ENCODE measurements at places on chromosomes 1 and 21. TPM values are rescaled to one million over a fixed set of nuclear protein-coding genes. Genes with fewer than 3 reads are reported as not detected.

KRTAP19-6 gene
- not detected for total RNA-seq

FRRS1 gene
- 21.1 TPM for total RNA-seq

CYP4A11 gene
- 4.6 TPM for total RNA-seq

SORT1 gene
- 69.8 TPM for total RNA-seq

NMNAT2 gene
- total RNA-seq, result 1.6 TPM

OR2AK2 gene
- total RNA-seq, result 0.44 TPM

- H3K36me3 ChIP-seq, result no peaks in the 10 kb centered on the region
- H3K27me3 ChIP-seq, result no peaks in the 10 kb centered on the region
- DNase-seq, result no peak
- no peak overlapping the region for H3K4me3 ChIP-seq
- no peak overlapping the region for H3K27ac ChIP-seq
These were observed 31.6 kb downstream of the PARP1 start for GRCh38 chr1:226376300-226376699.

GRCh38 chr1:89682611-89683010 is 49.7 kb downstream of the LRRC8C start:
- no peaks in the 10 kb centered on the region for H3K27me3 ChIP-seq
- H3K4me1 ChIP-seq, result no peaks in the 10 kb centered on the region
- H3K4me3 ChIP-seq, result no peak overlapping the region
- H3K36me3 ChIP-seq, result no peaks in the 10 kb centered on the region

GRCh38 chr1:48875552-48876329 is 99.0 kb upstream of the BEND5 start:
- peaks cover 4% of the 10 kb centered on the region for H3K4me1 ChIP-seq
- H3K4me3 ChIP-seq, result no peak overlapping the region
- no peak for DNase-seq
- H3K36me3 ChIP-seq, result no peaks in the 10 kb centered on the region
- no peak overlapping the region for H3K27ac ChIP-seq

- no peaks in the 10 kb centered on the region for H3K36me3 ChIP-seq
- H3K4me3 ChIP-seq, result no peak overlapping the region
- no peaks in the 10 kb centered on the region for H3K4me1 ChIP-seq
- H3K27me3 ChIP-seq, result no peaks in the 10 kb centered on the region
These were observed 87.1 kb downstream of the CD58 start for GRCh38 chr1:116483481-116484309.

GRCh38 chr1:173570370-173571007 is 32.4 kb downstream of the SLC9C2 start:
- H3K4me3 ChIP-seq, result no peak overlapping the region
- DNase-seq, result no peak
- no peak overlapping the region for H3K27ac ChIP-seq
- no peaks in the 10 kb centered on the region for H3K4me1 ChIP-seq

DNA sequence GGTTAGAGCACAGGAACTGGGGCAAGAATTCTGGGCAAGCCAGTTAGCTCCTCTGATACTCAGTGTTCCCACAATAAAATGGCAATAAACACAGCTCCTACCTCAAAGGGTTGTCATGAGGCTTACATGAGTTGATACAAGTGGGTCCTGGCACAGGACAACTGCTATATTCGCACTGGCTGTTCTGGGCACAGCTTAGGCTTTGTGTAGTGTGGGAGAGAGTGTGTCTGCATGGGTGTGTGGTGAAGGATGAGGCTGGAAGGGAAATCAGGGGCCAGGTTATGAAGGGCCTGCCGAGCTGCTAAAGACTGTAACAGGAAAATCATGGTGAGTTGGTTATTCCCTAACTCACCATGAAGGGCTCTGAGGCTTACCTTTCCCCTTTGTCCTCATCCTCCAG is 18.7 kb downstream of the ETV3 start:
- no peak overlapping the region for H3K4me3 ChIP-seq
- H3K27me3 ChIP-seq, result no peaks in the 10 kb centered on the region
- DNase-seq, result no peak
- H3K36me3 ChIP-seq, result peaks cover 7% of the 10 kb centered on the region
- H3K4me1 ChIP-seq, result no peaks in the 10 kb centered on the region
- H3K27ac ChIP-seq, result no peak overlapping the region

- no peaks in the 10 kb centered on the region for H3K4me1 ChIP-seq
- H3K27me3 ChIP-seq, result no peaks in the 10 kb centered on the region
- DNase-seq, result no peak
- H3K36me3 ChIP-seq, result no peaks in the 10 kb centered on the region
These were observed 13.3 kb downstream of the C1orf162 start for GRCh38 chr1:111487133-111487532.

DNA sequence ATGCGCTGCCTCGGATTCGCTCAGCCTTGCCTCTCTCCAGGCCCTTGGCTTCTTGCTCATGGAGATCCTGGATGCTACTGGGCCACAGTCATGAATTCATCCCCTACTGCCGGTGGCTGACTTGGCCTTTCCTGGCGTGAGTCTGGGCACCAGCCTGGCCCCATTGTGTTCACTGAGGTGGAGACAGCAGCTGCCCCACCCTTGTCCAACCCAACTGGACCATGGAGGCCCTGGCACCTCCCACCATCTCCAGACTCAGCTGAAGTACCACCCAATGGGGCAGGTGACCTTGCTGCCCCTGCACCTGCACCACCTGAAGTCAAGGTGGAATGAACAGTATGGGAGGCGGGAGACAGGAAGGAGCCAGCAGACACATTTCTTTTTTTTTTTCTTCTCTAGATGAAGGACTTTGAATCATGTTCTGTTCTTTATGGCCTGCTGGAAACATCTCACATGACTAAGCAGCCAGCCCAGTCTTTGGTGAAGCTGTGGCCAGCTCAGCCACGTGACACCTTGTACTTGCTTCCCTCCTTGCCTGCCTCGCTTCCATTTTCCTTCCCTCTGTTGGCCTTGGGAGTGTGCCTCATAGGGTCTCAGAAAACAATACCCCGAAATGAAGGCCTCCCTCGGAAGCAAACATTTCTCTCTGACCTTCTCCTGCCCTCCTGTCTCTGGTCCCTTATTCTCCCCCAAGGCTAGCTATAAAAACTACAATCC is 3.8 kb upstream of the SLC30A2 start:
- no peaks in the 10 kb centered on the region for H3K27me3 ChIP-seq
- peaks cover 13% of the 10 kb centered on the region for H3K4me1 ChIP-seq
- H3K4me3 ChIP-seq, result no peak overlapping the region

- H3K27ac ChIP-seq, result no peak overlapping the region
- H3K4me3 ChIP-seq, result peak overlapping the region; percentile 22
These were observed 4.9 kb upstream of the PROX1 start for GRCh38 chr1:213982672-213983492.

GRCh38 chr1:42176902-42177519 is 12.5 kb upstream of the GUCA2A start:
- no peaks in the 10 kb centered on the region for H3K27me3 ChIP-seq
- no peaks in the 10 kb centered on the region for H3K36me3 ChIP-seq
- no peak overlapping the region for H3K27ac ChIP-seq
- no peak for DNase-seq

GRCh38 chr1:44526295-44527073 is 121.4 kb downstream of the RNF220 start:
- no peak overlapping the region for H3K27ac ChIP-seq
- no peaks in the 10 kb centered on the region for H3K36me3 ChIP-seq
- no peak for DNase-seq

- peak; percentile 6 for DNase-seq
- no peaks in the 10 kb centered on the region for H3K36me3 ChIP-seq
- no peaks in the 10 kb centered on the region for H3K4me1 ChIP-seq
- no peaks in the 10 kb centered on the region for H3K27me3 ChIP-seq
- H3K27ac ChIP-seq, result no peak overlapping the region
- no peak overlapping the region for H3K4me3 ChIP-seq
These were observed 261.2 kb downstream of the PTPRU start for GRCh38 chr1:29497395-29498125.

- H3K4me1 ChIP-seq, result no peaks in the 10 kb centered on the region
- H3K36me3 ChIP-seq, result no peaks in the 10 kb centered on the region
- H3K27me3 ChIP-seq, result no peaks in the 10 kb centered on the region
- no peak for DNase-seq
- H3K27ac ChIP-seq, result no peak overlapping the region
- no peak overlapping the region for H3K4me3 ChIP-seq
These were observed 120.9 kb upstream of the IPO9 start for GRCh38 chr1:201708085-201708512.

DNA sequence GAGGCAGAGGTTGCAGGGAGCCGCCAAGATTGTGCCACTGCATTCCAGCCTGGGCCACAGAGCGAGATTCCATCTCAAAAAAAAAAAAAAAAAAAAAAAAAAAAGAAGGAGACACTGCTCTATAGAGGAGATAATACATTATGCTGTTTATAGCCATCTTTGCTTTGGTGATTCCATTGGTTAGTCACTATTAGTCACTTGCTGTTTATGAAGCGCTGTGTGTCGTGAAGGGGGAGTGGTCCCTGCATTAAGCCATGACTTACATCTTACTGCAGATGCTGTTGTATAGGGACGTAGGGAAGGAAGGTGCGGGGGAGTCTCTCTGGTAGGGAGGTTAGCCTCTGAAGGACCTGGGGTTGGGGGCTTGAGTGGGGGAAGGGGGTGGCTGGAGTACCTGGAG is 48.3 kb downstream of the HUNK start:
- no peak overlapping the region for H3K4me3 ChIP-seq
- no peaks in the 10 kb centered on the region for H3K27me3 ChIP-seq
- no peaks in the 10 kb centered on the region for H3K4me1 ChIP-seq
- no peak for DNase-seq
- H3K27ac ChIP-seq, result no peak overlapping the region

- no peak overlapping the region for H3K4me3 ChIP-seq
- no peaks in the 10 kb centered on the region for H3K4me1 ChIP-seq
- H3K36me3 ChIP-seq, result no peaks in the 10 kb centered on the region
These were observed 65.0 kb downstream of the WDR64 start for GRCh38 chr1:241716915-241717656.

GRCh38 chr1:36769886-36770830 is 264.2 kb downstream of the GRIK3 start:
- no peaks in the 10 kb centered on the region for H3K36me3 ChIP-seq
- H3K4me3 ChIP-seq, result no peak overlapping the region
- no peaks in the 10 kb centered on the region for H3K4me1 ChIP-seq
- H3K27ac ChIP-seq, result no peak overlapping the region
- peaks cover 35% of the 10 kb centered on the region for H3K27me3 ChIP-seq

DNA sequence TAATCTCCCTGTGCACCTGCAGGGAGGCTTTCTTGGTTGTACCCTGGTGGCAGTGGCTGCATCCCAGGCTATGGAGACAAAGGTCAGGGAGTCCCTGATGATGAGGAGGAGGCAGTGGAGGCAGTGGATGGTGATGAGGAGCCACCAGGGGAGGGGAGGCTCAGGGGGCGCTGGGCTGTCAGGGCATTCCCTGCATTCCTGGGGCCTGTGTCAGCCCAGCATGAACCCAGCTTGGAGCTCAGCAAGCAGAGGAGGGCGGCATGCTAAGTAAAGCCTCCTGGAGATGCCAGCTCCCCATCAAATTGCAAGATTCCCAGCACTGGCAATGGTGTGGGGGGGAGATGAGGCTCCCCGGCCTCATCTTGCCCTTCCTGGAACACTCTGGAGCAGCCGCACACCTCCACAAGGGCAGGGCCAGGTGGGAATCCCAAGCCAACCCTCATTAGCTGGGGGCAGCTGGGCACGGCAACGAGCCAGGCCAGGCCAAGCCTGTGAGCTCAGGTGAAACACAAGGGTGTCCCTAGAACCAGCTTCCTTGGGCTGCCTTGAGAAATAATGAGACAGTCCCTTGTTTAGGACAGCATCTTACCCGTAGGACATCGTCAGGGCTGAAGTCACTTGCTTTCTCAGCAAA is 469.5 kb downstream of the MATN1 start:
- H3K36me3 ChIP-seq, result no peaks in the 10 kb centered on the region
- H3K27ac ChIP-seq, result no peak overlapping the region
- H3K4me1 ChIP-seq, result no peaks in the 10 kb centered on the region
- no peak for DNase-seq
- H3K4me3 ChIP-seq, result no peak overlapping the region

GRCh38 chr1:204760757-204761156 is 75.2 kb upstream of the LRRN2 start:
- no peaks in the 10 kb centered on the region for H3K4me1 ChIP-seq
- H3K27ac ChIP-seq, result no peak overlapping the region
- DNase-seq, result no peak

DNA sequence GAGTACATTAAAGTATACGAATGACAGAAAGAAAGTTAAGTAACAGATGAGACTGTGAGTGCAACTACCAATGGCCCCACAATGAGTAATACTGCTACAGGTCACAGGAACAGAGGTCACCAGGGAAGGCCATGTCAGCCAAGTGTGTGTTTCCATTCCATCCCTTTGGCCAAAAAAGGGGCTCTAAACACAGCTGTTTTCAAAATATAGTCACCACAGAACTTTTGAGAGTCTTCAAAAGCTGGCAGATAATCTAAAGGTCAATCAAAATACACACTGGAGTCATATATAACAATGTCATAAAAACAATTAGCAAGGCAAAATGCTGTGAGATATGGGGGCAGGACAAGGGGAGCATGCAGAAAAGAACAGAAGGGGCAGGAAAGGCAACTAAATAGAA is 10.2 kb downstream of the USP24 start:
- H3K4me3 ChIP-seq, result no peak overlapping the region
- H3K27ac ChIP-seq, result no peak overlapping the region
- no peaks in the 10 kb centered on the region for H3K4me1 ChIP-seq
- no peaks in the 10 kb centered on the region for H3K27me3 ChIP-seq

DNA sequence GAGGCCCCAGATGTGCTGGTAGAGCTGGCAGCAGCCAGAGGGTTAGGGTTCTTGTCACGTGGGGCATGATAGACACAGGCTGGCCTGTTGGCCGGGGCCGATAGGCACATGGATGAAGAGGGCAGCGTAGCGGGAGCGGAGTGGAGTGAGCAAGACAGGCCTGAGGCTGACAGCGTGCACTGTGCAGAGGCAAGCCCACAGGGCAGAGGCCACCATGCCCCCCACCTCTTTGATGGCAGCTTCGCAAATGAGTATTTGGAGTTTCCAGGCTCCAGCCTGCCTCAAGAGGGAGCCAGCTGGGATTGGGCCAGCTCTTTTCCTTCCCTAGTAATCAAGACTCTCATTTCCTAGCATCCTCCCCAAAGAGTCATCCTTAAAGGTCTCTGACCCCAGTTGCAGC is 43.5 kb downstream of the TMCC2 start:
- no peaks in the 10 kb centered on the region for H3K27me3 ChIP-seq
- no peak for DNase-seq
- no peak overlapping the region for H3K4me3 ChIP-seq

- no peaks in the 10 kb centered on the region for H3K4me1 ChIP-seq
- no peak overlapping the region for H3K4me3 ChIP-seq
- H3K27me3 ChIP-seq, result no peaks in the 10 kb centered on the region
- no peak for DNase-seq
- no peaks in the 10 kb centered on the region for H3K36me3 ChIP-seq
These were observed 356.3 kb upstream of the DPYD start for GRCh38 chr1:98277118-98277517.

DNA sequence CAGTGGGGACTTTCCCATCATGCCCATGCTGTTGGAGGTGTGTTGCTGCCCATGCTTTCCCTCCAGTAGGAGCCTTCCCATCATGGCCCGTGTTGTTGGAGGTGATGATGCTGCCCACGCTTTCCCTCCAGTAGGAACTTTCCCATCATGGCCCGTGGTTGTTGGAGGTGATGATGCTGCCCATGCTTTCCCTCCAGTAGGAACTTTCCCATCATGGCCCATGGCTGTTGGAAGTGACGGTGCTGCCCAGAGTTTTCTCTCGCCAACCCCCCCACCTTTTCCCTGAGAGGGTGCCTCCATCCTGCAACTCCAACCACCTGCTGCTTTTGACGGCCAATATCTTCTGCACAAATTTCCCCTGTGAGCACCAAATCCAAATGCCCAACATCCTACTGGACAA is 205.7 kb downstream of the TOMM20 start:
- no peak overlapping the region for H3K27ac ChIP-seq
- H3K27me3 ChIP-seq, result no peaks in the 10 kb centered on the region
- DNase-seq, result no peak
- peaks cover 25% of the 10 kb centered on the region for H3K4me1 ChIP-seq
- no peaks in the 10 kb centered on the region for H3K36me3 ChIP-seq

GRCh38 chr1:94110021-94110761 is 10.8 kb downstream of the ABCA4 start:
- no peaks in the 10 kb centered on the region for H3K36me3 ChIP-seq
- DNase-seq, result no peak
- no peak overlapping the region for H3K27ac ChIP-seq

Measured in breast epithelium (tissue), 4 donors.